Activated CD8-positive, alpha-beta T cell treated with anti-CD3 and anti-CD28 coated beads for 36 hours (primary cell): ENCODE measurements at places on chromosomes 7 and 10. TPM values are rescaled to one million over a fixed set of nuclear protein-coding genes. Genes with fewer than 3 reads are reported as not detected.

Gene HOXA4
- total RNA-seq, result 0.25 TPM

Gene MKLN1
- total RNA-seq, result 38.5 TPM

Gene ADARB2
- 1.3 TPM for total RNA-seq

Gene DNAH11
- 2.7 TPM for total RNA-seq

Gene GIMAP7
- 29.5 TPM for total RNA-seq

Gene PNLIPRP2
- total RNA-seq, result not detected

Gene VWA2
- not detected for total RNA-seq

Gene SLC18A3
- not detected for total RNA-seq

Gene NPC1L1
- total RNA-seq, result not detected

Gene GRM3
- total RNA-seq, result not detected

Gene CD36
- total RNA-seq, result not detected
